NCI-H526 (cell line): ENCODE measurements at places on chromosomes 3 and 15.

DNA sequence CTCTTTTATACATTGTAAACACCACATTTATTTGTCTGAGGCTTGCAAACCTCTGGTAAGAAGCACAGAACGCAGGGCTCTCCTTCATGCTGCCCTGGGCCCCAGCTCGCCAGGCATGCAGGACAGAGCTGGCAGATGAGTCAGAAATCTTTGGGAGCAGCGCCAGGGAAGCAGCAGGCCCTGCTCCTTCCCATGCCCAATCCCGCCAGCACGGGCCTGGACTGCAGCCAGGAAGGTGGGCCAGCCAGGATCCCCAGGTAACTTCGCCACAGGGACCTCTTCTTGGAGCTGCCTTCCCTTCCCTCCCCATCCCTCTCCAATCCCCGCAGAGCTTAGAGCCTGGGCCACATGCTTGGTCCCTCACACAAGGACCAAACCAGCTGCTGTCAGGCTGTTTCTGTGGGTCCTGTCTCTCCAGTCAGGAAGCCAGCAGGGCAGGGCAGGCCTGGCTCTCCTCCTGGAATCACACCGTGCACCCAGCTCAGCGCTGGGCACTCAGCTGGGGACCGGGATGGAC is 8.8 kb downstream of the STOML1 start:
- no peak for DNase-seq

DNA sequence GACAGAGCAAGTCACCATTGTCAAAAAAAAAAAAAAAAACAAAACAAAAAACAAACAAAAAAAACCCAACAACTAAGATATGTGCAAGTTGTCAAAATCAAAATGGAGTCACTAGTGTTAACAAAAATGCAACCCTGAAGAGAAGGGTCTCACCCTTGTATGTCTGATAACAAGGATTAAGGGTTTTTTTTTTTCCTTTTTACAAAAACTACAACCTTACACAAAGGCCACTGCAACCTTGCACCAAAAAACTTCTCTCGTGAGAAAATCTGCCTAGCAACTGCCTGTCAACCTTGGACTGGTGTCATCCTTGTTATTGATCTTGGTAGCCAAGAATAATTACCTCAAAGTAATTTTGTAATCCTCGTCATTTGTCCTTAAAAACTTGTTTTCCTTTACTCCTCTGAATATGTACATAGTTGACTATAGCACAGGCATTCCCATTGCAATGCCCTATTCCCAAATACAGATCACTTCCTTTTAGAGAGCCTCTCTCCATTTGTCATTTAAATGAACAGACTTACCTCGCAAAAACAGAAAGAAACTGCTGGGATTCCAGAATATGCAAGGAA is 24.0 kb downstream of the TFRC start:
- DNase-seq = no peak

- DNase-seq = no peak
Measured at GRCh38 chr3:124747111-124747981, 17.1 kb downstream of the UMPS start.

- DNase-seq = no peak
Measured at GRCh38 chr3:82354228-82354627, 592.8 kb upstream of the GBE1 start.

DNA sequence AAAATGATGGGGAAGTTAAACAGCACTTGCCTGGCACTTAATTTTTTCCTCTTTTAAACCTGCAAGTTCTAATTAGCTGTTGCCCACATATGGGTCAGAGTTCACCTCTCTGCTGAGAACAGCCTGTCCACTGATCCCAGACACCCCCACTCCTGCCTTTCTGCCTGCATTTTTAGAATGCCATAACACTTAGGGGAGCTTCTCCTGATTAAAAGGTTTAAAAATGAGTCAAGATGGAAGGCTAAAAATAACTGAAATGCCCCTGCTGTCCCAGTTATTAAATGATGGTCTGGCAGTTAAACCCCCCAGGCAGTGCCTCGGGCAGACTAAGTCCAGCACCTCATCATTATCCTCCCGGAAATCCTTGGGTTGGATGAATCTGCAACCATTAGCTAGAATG is 913.6 kb upstream of the ARPP21 start:
- no peak for DNase-seq

DNA sequence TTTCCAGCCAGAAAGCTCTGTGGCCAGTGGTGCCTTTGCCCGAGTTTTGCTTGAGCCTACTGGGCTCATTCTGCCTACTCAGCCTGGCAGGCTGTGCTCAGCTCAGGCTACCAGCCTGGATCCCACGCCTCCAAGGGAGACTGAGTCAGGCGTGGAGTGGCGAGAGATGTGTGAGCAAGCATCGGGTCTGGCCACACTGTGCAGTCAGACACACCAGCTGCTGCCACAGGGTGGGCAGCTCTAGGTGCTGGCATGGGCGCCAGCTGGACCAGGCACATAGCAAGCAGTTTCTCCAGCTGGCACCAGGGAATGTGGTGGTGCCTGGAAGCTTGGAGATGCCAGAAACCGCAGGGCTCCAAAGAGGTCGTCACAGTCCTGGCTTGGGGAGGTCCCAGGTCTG is 498.5 kb upstream of the CNTN4 start:
- DNase-seq = no peak

- no peak for DNase-seq
Measured at GRCh38 chr15:88120026-88120425, 136.5 kb downstream of the NTRK3 start.

GRCh38 chr3:101020351-101021015 is 27.3 kb upstream of the ABI3BP start:
- no peak for DNase-seq

DNA sequence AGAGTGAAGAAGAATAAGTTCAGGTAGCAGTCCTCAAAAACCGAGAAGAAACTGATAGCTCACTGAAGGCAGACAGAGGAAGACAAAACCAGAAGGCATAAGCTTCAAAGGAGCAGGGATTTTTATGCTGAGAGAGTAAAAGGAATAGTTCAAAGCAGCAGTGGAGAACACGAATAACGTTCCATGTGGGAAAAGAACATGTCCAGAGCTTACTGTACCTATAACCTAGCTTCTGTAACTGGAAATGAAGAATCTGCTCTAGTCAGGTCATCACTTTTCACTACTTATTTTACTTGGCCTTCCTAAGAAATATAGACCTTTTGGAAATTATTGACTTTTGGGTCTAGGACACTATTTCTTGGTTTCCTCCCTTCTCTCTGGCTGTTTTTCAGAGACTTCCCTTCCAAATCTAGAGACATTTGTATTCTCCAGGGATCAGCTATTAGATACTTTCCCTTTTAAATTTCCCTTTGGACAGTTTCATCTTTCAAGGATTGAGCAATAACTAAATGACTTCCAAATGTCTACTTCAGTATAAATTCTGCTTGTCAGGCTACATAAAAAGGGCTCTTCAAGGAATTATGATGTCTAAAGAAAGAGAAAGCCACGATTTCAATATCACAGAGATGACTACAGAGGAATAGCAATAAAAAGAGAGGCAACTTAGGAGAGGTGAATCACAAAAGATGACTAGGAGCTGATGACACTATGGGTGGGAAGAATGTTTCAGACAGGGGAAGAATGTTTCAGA is 46.7 kb downstream of the UBE3A start:
- no peak for DNase-seq
